Esophagus mucosa (tissue), 1 donor: ENCODE measurements at places on chromosomes 13 and 19. TPM values are rescaled to one million over a fixed set of nuclear protein-coding genes. Genes with fewer than 3 reads are reported as not detected.

The MYPOP gene
- total RNA-seq, result 3.7 TPM

GRCh38 chr13:88395804-88396203 lies 724.6 kb downstream of the SLITRK5 start:
- ATAC-seq, result no peak

DNA sequence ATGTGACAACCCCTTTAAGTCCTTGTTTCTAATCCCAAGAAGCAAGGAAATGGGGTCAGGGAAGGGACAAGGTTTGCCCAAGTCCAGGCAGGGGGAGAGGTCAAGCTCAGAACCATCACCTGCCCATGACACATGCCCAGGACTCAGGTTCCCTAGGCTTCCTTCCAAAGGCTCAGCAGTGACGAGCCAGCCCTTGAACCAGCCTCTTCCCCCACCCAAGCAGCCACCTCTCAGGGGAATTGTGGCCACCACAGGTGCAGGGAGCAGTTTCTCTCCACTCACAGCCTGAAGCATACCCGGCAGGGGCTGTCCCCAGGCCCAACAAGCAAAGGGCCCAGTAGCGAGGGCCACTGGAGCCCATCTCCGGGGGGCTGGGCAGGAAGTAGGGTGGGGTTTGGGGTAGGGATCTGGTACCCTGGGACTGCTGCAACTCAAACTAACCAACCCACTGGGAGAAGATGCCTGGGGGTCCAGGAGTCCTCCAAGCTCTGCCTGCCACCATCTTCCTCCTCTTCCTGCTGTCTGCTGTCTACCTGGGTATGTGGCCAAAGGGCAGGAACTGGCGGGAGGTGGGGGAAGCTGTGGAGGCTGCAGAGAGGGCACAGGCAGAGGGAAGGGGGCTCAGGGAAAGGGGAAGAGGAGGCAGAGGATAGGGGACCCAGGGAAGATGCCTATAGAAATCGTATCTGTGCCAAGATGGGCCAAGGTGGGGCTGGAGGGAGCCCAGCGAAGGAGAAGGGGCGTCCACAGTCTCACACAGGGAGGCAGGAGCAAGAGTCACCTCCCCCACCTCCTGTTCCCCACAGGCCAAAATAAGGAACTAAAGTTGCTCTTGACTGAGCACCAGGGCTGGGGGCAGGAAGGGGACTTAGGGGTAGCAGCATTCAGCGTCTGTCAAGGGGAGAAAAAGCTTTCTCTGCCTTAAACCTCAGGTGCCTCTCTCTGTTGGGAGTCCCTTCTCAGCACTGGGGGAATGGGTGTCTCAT lies at the start of gene CD79A:
CD79A (plus strand) TSS at position 433 of the 986 bp plus-strand sequence; CDS start at position 459, 26 bp downstream.
- peak; percentile 40 for ATAC-seq

The DCLK1 gene
- 1.5 TPM for total RNA-seq

GRCh38 chr13:99144306-99144705 lies 56.3 kb upstream of the UBAC2 start:
- no peak for ATAC-seq

DNA sequence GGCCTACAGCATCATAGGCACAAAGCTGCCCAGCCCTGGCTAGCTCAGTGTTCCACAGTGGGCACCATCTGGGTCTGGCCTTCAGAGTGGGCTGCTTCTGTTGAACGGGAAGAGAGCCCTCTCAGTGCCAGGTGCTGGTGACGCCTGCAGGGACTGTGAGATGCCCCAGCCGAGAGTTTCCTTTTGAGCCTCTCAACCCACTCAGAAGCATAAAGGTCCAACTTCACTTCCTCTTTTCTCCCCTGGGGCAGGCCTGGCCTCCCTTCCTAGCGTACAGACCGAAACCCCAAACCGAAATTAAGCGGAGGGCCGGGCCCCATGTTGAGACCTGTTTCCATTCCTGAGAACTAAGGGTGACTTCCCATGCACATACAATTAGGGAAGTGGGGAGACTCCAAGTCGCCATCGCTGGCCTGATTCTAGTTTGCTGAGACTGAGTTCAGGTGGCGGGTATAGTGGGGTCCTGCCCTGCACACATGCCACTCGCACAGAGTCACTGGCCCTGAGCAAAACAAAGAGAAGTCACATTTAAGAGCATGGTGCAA lies 6.9 kb downstream of the RAB8A start:
- ATAC-seq, result peak; percentile 15

GRCh38 chr13:100275746-100276145 lies 186.9 kb downstream of the PCCA start:
- no peak for ATAC-seq

The IL4I1 gene
- total RNA-seq, result not detected

DNA sequence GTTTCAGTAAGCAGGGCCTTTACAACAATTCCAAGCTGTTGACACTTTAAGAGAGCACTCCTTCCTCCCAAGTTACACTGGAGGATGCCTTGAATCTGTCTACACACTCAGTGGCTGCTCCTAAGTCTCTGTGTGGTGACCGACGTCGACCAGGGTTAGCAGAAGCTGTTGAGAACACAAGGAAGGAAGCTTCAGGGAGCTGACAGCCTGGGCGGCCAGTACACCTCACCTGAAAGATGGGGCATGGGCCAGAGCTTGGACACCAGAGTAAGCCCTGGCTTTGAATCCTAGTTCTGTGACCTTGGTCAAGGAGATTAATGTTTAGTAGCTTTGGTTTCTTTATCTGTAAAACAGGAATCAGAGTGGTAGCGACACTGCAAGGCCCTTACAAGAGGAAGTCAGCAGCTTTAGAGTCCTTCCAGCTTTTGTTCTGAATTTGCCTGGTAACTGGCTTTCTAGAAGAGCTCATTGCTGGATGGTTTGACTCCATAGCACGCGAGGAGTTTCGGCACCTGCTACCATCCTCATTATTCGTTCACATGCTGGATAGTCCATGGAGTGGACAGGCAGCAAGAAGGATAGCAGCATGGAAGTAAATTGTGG lies 214.2 kb downstream of the FGF9 start:
- ATAC-seq, result no peak
